ENCODE measurements at places on chromosomes 6 and 20. TPM values are rescaled to one million over a fixed set of nuclear protein-coding genes. Genes with fewer than 3 reads are reported as not detected.

Gene KIZ
- 22.7 TPM for polyA plus RNA-seq

DNA sequence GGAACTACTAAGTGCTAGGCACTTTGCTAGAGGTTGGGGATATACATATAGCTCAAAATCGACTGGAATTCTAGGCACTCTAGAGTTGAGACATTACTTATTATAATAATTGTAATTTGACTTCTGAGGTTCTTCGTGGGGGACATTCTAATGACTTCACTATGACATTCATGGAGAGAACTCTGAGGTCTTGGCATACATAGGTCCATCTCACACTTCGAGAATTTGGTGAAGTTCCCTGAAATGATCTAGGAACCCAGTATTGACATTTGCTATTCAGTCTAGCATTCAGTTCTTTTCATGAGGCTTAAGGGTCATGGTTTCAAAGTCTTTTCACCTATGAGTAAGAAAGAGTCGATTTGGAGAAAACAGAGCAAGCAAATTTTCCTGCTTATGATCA lies 446.6 kb upstream of the JAG1 start:
- DNase-seq: no peak

- DNase-seq: no peak
Observed at GRCh38 chr6:70409216-70409615, 4.1 kb upstream of the FAM135A start.

Gene LRFN2
- not detected for polyA plus RNA-seq

DNA sequence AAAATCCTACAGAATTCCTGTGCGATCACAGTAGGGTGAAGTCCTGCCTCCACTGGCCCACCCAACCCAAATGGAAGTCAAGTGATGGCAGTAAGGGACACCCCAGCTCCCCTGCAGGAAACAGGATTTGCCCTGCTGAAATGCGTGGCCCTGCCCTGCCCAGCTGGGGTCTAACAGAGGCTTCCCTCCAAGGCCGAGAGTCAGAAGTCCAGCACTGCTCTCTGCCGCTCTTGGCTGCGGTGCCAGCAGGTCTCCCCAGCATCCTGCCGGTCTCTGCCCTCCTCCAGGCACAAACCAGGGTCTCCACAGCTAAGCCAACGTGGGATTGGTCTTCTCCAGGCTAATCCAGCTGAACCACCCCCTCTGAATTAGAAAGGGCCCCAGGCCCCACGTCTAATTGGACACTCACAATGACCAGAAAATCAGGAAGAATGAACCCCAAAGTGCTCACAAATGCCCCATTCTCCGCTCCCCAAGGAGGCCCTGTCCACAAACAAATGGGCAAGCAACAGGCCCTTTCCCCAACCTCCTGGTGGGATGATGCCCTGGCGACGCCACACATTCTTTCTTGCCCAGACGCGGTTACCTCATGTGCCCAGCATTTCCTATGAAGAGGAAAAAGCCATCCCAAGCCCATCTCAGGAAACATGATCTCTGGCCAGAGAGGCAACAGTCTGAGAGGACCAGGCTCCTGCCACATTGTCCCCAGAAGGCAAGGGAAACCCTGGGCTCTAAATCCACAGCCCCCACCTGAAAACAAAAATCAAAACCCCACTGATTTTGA lies 117.2 kb downstream of the BANF2 start:
- DNase-seq: no peak

DNA sequence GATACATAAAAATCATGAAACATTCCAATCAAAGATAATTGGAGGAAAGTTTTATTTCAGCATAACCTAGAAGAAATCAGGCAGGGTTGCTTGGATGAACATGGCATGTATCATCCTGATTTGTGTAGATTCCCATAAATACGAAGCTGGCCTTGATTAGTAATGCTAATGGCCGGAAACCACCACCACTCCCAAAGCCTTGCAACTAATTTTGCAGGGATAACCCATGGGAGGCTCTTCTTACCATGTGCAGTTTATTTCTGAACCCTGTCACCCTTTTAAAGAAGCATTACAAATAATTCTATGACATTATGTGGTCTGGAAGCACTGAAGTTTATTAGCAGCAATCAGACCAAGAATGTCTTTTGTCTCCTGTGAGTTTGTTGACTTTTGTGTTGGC lies 80.8 kb downstream of the AIG1 start:
- DNase-seq: no peak

- no peak for DNase-seq
Observed at GRCh38 chr6:16154904-16155303, 26.0 kb downstream of the MYLIP start.

Gene FRMD1
- polyA plus RNA-seq: 0.38 TPM

Gene TNXB
- polyA plus RNA-seq: 11.1 TPM

GRCh38 chr20:24060851-24061590 lies 72.4 kb upstream of the GGTLC1 start:
- no peak for DNase-seq

GRCh38 chr6:166604911-166605310 lies 18.4 kb upstream of the RAMACL start:
- DNase-seq: no peak

Gene SFTA2
- not detected for polyA plus RNA-seq

Gene CFB
- polyA plus RNA-seq: 90.4 TPM

- DNase-seq: no peak
Observed at GRCh38 chr6:144215402-144215931, 65.2 kb downstream of the STX11 start.

Gene SLCO4A1
- 4.1 TPM for polyA plus RNA-seq

Gene APCDD1L
- polyA plus RNA-seq: 2.4 TPM

- DNase-seq: no peak
Observed at GRCh38 chr6:22059946-22060345, 236.9 kb downstream of the PRL start.

DNA sequence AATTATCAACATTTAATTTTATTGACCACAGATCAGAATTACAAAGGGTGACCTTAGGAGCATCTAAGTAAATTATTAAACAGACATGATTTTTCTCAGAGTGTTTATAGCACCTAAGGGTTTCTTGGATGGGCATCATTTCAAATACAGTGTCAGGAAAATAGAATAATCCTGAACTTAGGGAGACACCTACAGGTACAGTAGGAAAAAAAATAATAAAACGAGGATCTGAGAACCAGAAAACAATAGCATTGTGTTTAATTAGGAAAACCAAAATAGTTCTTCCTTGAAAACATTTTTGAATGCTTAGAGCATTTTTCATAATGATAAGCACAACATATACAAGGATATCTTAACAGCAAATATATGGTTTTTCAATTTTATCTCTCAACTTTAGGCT lies 39.2 kb downstream of the MMUT start:
- no peak for DNase-seq

DNA sequence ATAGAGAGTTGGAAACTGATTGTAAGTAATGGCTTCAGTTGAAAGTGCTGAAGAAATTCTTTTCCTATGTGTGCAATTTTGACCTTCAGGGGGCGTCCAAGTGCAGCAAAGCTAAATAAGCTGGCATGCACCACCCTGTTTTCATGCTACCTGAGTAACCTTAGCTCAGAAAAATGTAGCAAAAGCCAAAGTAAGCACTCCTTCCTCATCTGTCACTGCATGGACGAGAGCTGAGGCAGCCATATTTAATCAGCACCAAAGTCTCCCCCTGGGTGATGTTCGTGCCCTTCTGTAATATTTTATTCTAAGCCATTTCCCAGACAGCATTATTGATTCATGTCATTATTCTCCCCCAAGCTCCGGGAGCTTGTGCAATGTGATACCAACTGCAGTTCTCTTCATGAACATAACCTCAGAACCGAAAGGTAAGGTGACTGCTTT lies 123.1 kb downstream of the RPS12 start:
- DNase-seq: no peak

DNA sequence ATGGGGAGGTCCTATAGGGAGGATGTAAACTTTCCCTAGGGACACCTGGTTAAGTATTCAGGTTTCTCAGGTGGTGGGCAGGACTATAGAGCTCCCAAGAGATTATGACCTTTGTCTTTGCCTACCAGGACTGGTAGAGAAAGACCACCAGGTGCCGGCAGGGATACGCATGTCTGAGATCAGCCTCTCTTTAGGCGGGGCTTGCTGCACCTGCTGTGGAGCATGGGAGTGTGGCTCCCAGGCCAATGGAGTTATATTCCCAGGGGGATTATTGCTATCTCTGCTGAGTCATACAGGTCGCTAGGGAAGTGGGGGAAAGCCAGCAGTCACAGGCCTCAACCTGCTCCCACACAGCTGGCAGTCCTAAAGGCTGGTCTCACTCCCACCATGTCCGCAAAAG lies 280.5 kb upstream of the MMS22L start:
- no peak for DNase-seq

Gene C6orf163
- polyA plus RNA-seq: 0.26 TPM

GRCh38 chr6:135383766-135384165 lies 113.8 kb downstream of the AHI1 start:
- DNase-seq: no peak

DNA sequence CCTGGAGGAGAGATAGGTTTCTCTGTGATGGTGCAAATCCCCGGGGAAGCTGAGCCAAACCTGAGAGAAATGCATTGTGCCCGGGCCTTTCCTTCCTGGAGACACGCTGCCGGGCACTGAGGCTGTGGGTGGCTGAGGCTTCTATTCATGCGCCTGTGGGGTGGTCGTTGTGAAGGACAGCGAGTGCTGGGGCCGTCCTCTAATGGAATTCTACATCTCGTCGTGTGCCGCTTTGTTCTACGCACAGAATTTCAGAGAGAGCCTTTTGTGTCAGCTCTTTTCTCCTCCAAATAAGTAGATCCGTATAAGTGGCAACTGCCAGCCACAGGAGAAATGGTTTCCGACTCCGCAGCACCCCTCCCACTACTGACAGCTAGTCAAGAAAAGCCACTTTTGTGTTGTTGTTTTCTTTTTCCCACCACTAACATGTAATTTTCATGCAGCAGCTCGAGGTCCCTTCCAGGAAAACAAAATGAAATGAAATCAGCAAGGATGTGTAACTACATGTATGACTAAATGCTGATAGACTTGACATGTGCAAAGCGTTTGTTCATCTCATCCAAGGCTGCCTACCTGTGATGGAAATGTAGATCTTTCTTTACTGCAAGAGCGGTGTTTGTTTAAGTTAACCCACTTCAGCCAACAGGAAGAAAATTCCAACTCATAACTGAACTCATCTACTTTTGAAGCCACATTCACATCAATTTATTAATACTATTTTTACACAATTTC lies 26.4 kb upstream of the PXDC1 start:
- no peak for DNase-seq

Gene DAAM2
- polyA plus RNA-seq: 27.3 TPM

Gene HRH3
- polyA plus RNA-seq: not detected

DNA sequence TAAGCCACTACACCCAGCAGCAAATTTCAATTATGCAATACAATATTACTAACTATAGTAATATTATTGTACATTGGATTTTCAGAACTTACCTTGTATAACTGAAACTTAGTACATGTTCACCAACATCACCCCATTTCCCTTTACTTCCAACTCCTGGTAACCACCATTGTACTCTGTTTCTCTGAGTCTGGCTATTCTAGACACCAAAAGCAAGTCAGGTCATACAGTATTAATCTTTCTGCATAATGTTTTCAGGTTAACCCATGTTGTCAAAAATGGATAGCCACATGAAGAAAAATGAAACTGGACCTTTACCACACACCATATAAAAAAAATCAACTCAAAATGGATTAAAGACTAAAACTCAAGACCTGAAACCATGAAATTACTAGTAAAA lies 558.2 kb downstream of the MMUT start:
- DNase-seq: no peak

DNA sequence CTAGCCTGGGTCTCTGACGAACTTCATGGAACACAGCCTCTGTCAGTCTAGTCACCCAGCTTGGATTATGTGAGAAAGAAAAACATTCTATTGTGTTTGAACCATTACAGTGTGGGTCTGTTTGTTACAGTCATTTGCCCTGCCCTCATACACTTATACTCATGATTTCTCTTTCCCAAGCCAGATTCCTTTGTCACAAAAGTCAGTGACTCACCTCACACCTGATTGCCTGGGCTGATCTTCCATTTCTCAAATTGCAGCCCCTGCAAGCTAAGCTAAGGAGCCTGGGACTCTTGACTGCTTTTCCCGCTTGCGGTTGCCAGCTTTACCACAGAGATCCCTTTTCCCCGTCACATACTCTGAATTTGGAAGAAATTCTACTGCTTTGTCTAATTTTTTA lies 395.9 kb downstream of the SAMD5 start:
- no peak for DNase-seq

DNA sequence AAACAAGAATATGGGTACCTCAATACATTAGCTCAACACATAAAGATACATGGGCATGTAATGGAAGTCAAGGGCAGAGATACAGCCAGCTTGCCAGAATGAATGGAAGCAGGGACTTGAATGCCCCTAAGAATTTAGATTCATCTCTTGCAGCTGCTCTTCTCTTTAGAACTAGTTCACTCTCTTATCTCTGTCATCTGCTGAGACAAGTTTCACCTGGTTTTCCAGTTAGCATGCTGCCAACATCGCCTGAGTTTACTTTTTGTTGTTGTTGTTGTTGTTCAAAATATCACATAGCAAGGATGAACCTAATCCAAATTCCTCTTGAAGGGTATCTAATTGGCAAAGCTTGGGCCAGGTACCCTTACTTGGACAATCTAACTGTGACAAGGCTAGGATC lies 14.1 kb upstream of the PAQR8 start:
- DNase-seq: no peak

Gene CCDC170
- 0.75 TPM for polyA plus RNA-seq

Gene RIMS1
- not detected for polyA plus RNA-seq

DNA sequence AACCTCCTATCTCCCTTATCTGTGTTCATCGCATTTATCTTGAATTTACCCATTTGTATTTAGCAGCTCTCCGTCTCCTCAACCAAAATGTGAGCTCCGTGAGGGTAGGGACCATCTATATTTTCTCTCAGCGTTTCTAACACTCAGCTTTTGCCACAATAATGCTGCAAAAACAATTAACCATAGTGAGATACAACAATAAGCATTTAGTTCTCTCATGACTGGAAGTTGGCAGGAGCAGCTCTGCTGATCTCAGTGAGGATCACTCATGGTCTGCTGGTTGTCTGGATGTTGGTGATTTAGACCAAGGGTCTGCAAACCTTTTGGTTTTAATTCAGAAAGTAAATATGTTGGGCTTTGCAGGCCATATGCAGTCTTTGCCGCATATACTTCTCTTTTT lies 394.8 kb upstream of the RNF217 start:
- no peak for DNase-seq

DNA sequence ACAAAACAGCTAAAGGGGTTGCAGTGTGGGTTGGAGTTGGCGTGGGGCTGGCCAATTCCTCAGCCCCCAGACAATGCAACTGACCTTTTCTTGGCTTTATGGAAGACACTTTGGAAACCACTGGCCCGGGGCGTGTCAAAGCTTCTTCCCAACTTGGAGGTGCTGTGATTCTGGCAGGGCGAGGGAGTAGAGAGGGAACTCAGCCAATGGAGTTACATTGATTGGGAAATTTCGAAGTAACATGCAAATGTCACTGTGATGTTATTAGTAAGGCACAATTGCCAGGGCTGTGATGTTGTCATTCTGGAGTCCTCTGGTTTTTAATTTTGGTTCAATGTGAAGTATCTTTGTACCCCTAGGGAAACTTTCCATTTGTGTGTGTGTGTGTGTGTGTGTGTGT lies 41.5 kb upstream of the EPB41L1 start:
- no peak for DNase-seq
